Stimulated activated CD8-positive, alpha-beta memory T cell treated with anti-CD3 and anti-CD28 coated beads, Interleukin-15, amount 100 ng/mL, for 1 hour (primary cell): ENCODE measurements at places on chromosomes 12 and 14.

GRCh38 chr12:120959111-120959878, 19.0 kb upstream of the HNF1A start:
- DNase-seq, result no peak

- DNase-seq, result no peak
Measured at GRCh38 chr12:85390266-85390665, 110.2 kb downstream of the ALX1 start.

DNA sequence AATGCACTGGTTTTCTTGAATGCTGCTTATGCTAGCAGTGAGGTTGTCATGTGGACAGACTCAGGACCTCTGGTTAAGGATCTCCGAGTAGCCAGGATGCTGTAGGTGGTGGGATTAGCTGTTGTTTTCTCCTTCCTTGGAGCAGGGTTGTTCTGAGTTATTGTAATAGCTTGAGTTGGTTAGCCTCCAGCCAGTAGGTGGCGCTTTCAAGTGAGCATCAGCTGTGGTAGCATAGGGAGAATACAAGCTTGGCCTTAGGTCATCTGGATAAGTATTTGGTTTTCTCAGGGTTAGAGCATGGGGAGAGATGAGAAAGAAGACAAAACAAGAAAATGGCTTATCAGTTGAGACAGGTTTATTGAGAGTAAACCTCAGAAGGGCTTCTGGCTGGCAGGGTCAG, 299.7 kb upstream of the FBXO33 start:
- no peak for DNase-seq

- DNase-seq, result no peak
Measured at GRCh38 chr14:91090743-91091142, 23.1 kb upstream of the DGLUCY start.

DNA sequence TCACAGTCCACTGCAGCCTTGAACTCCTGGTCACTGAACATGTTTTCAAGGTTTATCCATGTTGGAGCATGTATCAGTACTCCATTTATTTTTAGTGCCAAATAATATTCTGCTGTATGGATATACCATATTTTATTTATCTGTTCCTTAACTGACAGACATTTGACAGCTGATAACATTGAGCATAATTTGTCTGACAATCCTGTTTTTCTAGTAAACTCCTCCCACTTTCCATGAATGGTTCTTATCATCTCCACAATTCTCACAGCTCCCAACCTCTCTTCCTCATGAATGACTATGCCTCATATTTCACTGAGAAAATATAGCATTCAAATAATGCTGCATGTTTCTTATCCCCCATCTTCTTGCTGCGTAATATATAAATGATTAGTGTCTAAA, 33.3 kb downstream of the COCH start:
- no peak for DNase-seq

DNA sequence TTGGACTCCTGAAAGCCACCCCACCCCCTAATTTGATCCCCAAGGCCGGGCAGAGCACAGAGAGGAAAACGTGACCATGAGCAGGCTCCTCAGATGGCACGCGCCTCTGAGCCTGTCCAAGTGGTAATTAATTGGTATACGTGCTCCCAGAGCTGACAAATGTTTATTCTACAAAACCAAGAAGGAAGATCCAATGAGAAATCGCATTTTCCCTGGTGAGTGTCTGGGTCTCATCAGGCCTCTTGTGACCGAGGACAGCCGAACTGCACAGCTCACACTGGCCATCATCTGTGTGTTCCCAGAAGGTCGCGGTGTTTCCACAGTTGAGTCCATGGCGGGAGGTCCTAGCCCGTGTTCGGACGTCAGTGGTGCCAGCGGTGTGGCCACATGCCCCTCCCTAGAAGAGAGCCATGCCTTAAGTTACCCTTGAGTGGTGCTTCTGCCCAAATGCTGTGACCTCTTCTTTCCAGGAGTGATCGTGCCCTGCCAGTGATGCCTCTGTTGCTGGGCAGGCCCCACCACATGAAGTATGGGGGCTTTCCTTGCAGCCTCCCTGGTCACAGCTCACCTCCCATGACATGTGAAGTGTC, 317.5 kb upstream of the RTL1 start:
- no peak for DNase-seq
